Kidney glomerular epithelial cell (primary cell): ENCODE measurements at places on chromosomes 3 and 15.
A peak's percentile ranks its signal among the peaks of the same experiment; 100 is the strongest.

GRCh38 chr3:48930590-48930989 is 11.9 kb downstream of the ARIH2 start:
- no peak for DNase-seq

DNA sequence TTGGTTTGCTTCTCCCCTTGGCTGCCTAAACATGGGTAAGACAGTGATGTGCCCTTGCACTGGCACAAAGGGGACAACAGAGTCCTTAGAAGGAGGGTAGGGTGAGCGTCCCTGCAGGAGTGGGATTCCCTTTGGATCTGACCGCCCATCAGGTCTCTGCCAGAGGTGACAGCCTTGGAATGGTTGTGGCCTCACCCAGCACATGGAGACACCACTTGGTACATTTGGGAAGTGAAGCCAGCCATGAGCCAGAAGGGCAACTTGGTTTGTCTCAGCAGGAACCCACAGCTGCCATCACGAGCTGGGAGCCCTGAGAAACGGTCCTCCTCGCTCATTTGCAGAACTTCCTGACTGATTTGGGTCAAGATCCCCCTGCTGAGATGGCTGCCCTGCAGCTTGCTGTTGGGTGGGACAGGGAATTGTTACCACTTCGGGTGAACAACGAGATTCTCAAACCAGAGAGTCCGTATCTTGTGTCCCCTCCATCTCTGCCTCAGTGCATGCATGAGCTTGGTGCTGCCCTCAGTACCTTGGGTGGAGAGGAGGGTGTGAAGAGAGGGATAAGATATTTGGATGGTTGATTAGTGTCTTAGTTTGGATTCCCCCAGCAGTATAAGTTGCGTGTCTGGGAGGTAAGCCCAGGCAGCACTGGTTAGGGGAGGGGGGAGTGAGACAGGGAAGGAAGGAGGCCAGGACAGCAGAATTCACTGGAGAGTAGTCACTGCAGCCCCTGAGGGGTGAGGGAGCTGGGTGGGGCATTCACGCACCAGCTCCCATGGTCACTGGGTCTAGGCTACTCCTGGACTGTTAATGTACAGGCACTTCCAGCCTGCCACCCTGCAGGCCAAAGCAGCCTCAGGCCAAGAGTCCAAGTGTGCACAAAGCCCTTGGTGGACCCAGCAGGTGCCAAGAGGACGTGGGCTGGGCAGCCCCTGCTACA is 168.8 kb upstream of the TOPAZ1 start:
- no peak for DNase-seq

DNA sequence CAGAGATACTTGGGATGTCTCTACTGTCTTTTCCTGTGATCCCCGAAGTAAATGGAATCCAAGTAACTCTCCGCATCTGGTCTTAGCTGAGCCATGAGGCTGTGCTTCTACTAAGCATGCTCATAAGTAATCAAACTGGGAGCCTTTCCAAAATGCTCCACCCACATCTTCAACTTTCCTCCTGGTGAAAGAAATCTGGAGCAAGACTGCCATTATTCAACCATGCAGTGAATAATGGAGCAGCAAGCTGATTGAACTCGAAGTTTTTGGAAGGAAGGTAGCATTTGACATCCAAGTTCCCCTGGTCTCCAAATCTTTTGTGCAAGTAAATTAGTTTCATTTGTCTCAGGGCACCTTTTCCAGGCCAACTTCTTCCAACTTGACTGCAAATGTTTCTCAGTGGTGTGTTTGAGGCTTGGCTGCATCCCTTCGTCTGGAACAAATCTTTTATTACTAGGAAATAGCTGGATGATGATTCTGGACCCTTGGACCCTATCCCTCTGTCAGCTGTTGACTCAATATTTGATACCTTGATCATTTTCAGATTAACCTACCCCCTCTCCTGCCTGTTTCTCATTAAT is 19.4 kb downstream of the GXYLT2 start:
- DNase-seq = peak; percentile 39

- DNase-seq = no peak
Observed at GRCh38 chr15:56950979-56951378, 32.5 kb downstream of the TCF12 start.

DNA sequence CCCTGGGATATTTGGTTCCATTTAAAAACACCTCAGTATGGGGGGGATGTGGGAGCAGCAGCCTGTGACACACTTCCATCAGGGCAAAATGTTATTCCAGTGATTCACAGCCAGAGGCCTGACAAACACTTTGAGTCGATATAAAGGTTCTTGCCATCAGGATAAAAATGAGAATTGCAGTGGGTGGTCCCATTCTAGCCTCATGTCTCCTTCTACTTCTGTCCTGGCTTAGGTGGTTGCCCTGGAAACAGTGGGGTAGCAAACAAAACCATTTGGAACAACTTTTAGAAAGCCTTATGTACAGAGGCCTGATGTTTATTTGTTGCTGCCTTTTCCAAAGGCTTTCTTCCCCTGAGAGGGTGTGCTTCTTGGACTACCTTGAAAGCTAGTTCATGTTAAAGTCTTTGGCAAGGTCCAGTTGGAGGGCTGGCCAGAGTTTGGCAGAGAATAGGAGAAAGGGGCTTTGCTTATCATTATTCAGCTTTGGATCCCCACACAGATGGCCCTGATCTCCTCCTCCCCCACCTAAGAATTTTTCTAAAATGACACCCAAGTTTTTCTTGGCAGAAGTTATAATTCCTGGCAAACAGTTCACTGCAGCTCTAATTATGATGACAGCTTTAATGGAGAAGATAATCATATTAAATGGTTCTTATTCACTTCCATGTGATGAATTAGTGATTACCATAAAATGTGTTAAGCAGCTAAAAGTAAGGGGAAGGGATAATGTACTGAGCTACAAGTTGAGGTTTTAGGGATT is 84.2 kb upstream of the ZNF280D start:
- peak; percentile 88 for DNase-seq

DNA sequence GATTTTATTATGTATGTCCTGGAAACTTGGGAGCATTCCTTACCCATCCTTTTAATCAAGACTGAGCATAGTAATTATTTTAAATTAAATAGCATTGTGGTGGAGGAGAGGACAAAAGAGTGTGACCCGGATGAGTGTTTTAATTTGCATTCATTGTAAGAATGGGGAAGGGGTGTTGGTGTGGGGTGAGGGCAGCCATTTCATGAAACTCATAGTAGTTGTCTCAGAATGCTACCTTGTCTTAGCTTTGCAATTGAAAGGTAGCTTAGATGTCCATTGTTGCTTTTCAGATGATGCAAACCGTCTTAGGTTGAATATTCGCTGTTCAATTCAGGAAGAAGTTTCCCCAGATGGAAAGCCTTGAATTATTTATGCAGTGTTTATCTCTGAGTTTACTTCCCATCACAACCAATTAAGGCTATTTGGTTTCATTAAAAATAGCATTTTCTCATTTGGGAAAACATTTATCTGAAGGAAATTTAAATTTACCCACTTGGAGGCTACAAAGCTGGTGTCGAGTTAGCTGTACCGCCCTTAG is 328.4 kb downstream of the FEZF2 start:
- DNase-seq = no peak

DNA sequence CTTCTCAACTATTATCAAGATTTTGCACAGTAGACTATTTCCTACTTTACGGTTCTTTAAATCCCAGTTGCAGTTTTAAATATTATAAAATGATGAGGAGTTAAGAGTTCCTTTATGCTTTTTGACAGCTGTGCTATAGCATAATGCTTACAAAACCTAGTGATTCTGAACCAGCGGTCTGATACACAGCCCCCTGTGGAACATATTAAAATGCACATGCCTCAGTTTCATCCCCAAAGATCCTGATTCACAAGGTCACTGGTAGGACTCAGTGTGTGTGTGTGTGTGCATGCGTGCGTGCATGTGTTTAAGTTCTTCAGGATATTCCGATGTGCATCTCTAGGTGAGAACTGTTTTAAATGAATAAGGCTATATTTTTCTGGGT is 330.1 kb upstream of the TPM1 start:
- DNase-seq = no peak

GRCh38 chr15:64990168-64990470 is 405 bp upstream of the SPG21 start:
- no peak for DNase-seq

GRCh38 chr3:99614768-99615167 is 23.6 kb upstream of the COL8A1 start:
- no peak for DNase-seq

- no peak for DNase-seq
Observed at GRCh38 chr15:41868321-41868720, 25.5 kb downstream of the SPTBN5 start.

GRCh38 chr3:13556207-13556606 is 7.3 kb downstream of the FBLN2 start:
- no peak for DNase-seq

- no peak for DNase-seq
Observed at GRCh38 chr3:180414157-180414556, 187.8 kb upstream of the TTC14 start.

GRCh38 chr3:183895296-183895695 is 10.6 kb upstream of the PARL start:
- peak; percentile 48 for DNase-seq

GRCh38 chr3:150871192-150871591 is 34.0 kb downstream of the MINDY4B start:
- DNase-seq = peak; percentile 11

DNA sequence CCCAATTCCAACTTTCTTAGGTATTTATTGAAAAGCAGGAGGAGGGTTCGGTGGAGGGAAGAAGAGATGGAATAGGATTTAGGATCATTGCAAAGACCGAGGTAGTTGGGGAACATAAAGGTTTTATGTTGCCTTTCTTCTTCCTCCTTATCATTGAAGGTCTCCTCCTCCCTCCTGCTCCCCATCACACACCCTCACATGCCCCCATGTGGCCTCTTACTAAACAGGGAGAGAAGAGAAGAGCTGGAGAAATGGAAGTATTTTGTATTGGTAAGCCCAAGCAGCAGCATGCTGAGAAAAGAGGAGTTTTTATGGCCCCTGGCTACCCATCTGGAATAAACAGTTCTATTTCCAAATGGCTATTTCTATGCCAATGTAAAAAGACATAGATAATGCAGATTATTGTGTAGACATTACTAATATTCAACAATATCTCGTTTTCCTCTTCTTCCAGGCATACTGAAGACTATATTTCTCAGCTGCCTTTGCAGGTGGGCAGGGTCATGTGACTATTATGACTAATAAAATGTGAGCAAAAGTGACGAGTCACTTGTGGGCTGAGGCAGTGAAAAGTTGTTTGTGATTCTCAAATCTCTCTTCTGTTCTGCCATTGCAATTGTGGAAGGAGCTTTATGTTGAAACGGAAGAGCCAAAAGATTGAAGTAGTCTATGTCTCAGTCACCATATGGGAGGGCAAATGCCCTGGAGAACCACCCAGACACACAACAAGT is 5.2 kb upstream of the GPR176 start:
- no peak for DNase-seq

- peak; percentile 82 for DNase-seq
Observed at GRCh38 chr3:55416331-55416821, 70.7 kb downstream of the WNT5A start.

GRCh38 chr3:39134305-39134704 is 19.1 kb downstream of the CSRNP1 start:
- DNase-seq = no peak

DNA sequence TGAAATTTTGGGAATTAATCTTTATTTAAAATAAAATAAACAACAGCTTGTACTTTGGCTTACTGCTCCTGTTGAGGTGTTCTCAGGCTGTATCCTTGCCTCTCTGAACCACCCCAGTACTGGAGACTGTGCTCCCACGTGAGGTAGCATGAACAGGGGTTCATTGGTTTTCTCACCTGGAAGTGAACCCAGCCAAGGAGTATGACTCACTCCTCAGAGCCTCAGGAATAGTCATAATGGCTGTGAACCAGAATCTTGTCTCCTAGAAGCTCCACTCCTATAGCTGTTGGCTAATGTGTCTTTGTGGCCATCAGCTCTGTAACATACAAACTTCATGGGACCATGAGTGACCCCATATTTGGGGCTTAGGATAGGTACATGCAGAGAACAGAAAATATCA is 122.5 kb upstream of the ST8SIA2 start:
- no peak for DNase-seq

- DNase-seq = no peak
Observed at GRCh38 chr15:77641999-77642398, 9.3 kb upstream of the LINGO1 start.

DNA sequence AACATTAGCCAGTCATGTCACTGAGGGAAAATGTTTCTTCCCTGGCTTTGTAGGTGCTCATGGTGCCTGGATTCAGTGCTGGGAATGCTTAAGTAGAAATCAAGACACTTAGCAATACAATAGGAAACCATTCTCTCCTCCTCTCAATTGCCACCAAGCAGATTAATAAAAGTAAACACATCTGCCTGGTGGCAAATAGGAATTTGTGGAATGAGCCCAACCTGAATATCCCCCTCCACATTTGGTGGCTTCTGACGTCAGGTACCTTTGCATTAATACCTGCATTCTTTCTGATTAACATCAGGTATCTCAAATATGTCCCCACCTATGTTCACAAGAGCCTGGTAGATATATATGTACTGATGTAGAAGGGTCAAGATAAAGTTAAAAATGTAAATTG is 42.7 kb downstream of the PPP2R3A start:
- no peak for DNase-seq

GRCh38 chr15:92809880-92810361 is 90.2 kb upstream of the CHD2 start:
- DNase-seq = peak; percentile 34

DNA sequence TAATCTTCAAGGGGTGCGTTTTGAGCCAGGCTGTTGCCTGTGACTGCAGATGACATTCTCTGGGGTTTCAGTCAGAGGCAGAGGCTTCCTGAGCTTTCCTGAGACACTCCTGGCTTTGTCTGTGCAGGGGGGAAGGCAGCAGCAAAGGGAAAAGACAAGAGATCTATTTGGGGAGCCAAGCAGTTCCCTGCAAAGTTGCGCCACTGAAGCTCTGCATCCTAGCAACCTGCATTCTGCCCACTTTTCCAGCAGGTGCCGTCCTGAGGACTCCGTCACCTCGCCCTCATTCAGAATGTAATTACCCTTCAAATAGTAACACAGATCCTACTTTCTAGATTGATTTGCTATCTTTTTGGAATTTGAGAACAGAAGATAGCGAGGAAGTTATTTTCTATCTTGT is 1.9 kb upstream of the TMEM158 start:
- no peak for DNase-seq

DNA sequence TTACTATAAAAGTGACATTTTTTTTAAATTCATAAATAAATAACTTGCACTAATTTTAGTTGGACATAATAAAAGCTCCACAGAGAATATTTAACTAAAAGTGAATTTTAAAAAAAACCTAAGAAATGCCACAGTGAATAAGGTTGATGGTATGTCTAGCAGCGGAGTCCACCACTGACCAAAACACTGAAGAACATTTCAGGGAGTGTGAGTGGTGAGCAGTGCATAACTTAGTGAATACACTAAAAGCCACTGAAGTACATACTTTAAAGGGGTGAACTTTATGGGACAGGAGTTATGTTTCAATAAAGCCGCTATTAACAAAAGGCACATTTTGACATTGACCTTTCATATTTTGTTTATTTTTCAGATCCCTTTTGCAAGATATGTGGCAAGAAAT is 32.3 kb downstream of the SRP14 start:
- no peak for DNase-seq

- no peak for DNase-seq
Observed at GRCh38 chr3:124793054-124793739, 62.9 kb downstream of the UMPS start.

- no peak for DNase-seq
Observed at GRCh38 chr3:108093616-108094015, 2.8 kb upstream of the CD47 start.

- no peak for DNase-seq
Observed at GRCh38 chr15:76349301-76350070, 12.9 kb downstream of the ISL2 start.
